AG09319 (cell line): ENCODE measurements at places on chromosomes 1 and 21.

- no peak for DNase-seq
These were observed 133.2 kb downstream of the PROX1 start for GRCh38 chr1:214120951-214121350.

DNA sequence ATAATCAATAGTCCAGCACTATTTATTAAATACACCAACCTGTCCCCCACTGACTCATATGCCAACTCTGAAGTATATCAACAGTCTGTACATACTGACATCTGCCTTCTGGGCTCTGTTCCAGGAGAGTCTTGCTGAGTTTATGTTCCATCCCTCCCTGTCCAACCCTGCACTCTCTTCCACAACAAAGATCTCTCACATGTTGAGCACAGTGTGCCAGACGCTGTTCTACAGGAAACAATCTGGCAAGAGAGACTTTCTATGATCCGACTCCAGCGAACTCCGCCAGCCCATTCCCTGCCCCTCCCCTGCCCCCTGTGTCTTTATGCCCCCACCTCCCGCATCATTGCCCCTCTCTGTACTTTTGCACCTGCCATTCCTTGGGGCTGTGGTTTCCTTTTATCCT lies 3.4 kb downstream of the LACTBL1 start:
- peak; percentile 25 for DNase-seq

DNA sequence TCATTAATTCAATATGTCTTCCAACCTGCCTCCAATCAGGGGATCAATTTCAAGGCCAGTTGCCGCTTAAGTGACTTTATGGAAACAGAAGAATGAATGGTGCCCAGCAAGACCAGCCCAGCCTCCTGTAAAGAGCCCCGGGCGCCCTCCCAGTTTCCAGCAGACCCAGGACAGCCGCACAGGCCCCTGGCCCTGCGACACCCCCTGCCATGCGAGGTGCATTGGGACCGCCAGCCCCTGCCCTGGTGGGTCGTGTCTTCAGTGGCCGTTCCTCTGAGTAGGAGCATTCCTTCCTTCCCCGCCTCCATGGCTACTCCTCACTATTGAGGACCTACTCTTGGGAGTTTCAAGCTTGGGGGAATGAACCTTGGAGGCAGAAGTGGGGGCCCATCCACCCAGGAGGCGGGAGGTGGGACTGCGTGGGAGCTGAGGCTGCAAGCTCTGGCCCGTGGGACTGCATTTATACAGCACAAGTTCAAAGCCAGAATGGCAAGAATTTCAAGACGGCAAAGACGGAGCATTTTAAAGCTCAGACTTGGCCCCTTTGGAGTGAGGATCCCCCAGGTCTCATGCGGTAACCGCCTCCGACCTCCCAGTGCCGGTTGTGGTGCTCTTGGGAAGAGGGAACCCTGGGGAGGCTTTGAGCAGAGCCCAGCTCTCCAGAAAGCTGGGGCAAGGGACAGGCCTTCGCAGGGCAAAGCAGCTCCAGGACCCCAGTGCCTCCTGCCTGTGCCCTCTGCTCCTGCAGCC lies 73.1 kb upstream of the ACTRT2 start:
- no peak for DNase-seq

DNA sequence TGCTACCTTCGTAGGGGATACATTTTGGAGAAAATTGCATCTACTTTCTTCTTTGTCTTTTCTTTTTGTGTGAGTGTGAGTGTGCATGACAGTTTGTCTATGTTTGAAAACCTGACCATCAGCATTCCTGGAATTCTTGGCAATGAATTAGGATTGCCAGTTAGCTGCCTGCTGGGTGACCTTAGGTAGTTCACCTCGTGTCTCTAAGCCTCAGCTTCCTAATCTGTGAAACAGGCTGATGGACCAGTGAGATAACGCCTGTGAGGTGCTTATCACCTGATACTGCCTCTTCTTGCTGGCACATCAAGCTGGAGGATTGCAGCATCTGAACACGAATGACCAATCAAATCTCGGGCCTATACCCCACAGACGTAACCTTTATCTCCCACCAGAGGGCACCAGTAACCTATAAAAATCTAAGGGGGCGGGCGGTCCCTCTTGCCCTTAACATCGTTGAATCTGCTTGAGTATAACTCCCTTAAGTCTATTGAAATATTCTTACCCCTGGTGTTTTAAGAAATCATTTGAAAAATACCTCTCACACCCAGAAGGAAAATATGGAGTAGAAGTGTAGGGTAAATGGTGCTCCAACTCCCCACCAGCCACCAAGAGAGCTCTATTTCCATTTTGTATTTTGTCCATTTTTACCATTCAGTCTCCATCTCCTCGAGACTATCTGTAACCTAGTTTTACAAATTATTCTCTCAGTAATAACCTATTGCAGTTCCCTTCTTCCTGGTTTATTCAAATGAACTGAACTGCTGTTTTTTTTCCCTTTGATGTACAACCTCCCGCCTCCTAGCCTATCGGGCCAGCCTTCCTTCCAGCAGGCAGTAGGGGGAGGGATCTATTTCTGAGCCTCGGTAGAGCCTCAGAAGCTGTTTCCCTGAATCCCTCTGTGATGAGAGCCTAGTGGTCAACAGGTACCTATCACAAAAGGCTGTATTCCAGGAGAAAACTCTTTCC lies 49.7 kb downstream of the MDM4 start:
- peak; percentile 46 for DNase-seq

DNA sequence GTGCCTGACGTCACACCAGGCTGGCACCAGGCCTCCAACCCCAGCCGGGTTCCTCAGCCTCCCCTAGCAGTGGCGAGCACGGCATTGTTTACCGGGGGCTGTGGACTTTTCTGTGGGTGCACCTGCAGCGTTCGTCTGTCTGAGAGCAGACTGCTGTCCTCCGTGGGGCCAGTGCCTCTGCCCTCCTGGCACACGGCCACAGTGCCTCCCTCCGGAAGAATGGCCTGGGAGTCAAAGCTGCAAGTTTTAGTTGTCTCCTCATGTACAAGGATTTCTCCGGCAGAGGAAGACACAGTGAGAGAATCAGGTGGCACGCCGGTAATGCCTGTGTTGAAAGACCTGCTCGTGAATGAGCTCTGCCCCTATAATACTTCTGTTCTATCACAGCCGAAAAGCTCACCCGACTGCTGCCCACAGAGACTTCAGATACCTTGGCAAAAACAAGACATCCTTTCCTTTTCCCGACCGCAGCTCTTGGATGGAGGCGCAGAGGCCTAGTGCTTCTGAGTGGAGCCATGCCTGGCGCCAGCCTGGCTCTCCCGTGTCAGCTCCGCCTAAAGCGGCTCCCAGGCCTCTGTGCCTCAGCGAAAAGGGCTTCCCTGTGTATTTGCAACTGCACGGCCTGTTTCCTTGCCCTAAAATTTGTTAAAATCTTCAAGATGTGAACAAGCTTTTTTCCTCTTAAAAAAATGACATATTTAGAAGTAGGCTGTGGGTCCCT lies 71.4 kb downstream of the AGPAT3 start:
- no peak for DNase-seq

DNA sequence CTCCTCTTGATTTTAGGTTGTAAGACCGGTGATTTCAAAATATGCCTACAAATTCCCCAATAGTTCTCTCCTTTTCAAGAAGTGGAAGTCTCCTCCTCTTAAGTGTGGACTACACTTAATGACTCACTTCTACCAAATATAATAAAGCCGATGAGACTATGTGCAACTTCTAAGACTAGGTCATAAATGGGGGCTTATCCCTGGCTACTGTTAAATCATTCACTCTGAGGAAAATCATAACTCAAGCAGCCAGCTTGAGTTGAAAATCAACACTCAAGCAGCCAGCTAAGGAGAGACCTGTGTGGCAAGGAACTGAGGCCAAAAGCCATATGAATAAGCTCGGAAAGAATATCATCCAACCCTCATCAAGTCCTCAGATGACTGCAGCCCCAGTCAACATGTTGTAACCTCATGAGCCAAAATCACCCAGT lies 49.6 kb upstream of the PSMG1 start:
- no peak for DNase-seq

- no peak for DNase-seq
These were observed 69.9 kb downstream of the PGBD5 start for GRCh38 chr1:230356190-230356589.

DNA sequence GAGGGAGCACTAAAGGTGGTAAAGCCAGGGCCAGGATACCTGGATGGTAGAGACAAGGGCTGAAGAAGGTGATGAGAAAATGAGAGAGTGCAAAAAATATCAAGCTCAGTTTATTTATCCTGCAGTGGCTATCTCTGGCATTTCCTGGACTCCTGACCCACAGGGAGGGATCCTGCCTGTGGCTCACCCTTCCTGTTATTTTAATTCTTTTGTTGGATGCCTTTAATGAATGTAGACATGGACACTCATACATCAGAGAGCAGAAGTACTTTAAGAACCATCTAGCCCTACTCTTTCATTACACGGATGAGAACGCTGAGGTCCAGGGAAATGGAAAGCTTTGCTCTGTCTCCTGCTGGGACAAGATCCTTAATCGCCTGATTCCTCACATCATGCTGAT lies 20.6 kb downstream of the JUN start:
- DNase-seq: no peak

GRCh38 chr21:40507978-40508377 lies 339.0 kb downstream of the DSCAM start:
- peak; percentile 1 for DNase-seq
